ENCODE measurements at places on chromosomes 13 and 19.

GRCh38 chr19:49936549-49936948 lies 7.2 kb upstream of the NUP62 start:
- DNase-seq: no peak

DNA sequence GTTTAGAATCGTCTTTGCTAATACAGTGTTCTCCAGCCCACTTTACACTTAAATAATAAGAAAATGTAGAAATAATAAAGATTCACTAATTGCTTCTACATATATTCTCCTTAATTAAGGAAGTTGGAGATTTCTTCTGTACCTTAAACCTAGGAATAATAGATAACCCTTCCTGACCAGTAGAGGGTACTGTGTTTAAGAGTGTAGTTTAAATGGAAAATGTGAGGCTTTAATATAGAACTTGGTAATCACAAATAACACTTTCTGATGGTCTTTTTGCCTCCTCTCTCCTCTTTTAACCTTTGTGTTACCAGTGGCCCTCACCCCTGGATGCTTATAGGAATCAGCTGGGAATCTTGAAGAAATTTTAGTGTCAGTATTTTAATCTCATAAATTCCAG lies 20.7 kb downstream of the POMP start:
- DNase-seq: peak; percentile 38

DNA sequence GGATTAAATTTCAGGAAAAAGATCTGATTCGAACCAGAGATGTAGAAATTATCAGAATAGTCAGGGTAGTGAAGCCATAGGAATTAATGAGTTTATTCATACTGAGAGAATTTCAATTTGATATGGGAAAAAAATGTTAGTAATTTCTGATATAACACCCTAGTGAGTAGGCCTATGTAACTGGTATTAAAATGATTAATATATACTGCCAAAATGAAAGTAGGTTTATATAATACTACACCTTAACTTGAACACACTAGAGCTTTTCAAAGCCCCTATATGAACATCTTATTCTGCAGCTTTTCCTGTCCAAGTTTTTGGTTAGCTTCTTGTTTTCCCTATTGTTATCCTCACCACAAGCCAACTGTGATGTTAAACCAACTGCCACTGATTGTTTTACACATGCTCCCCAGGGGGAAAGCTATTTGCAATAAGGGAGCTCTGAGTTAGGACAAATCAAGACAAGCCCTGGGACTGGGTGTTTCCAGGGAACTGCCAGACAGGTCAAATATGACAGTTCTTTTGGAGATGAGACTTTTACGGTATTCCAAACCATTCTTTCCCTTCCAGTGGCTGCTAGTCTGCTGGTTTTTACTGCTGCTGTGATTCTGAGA lies 45.3 kb downstream of the FNDC3A start:
- DNase-seq: no peak

DNA sequence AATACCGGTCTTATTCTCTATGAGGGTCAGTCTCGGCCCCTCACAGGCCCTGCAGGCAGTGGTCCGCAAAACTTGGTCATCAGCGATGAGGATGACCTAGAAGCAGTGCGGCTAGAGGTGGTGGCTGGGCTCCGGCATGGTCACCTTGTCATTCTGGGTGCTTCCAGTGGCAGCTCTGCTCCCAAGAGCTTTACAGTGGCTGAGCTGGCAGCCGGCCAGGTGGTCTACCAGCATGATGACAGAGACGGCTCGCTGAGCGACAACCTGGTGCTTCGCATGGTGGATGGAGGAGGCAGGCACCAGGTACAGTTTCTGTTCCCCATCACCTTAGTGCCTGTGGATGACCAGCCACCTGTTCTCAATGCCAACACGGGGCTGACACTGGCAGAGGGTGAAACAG lies 1.8 kb downstream of the FREM2 start:
- DNase-seq: no peak

DNA sequence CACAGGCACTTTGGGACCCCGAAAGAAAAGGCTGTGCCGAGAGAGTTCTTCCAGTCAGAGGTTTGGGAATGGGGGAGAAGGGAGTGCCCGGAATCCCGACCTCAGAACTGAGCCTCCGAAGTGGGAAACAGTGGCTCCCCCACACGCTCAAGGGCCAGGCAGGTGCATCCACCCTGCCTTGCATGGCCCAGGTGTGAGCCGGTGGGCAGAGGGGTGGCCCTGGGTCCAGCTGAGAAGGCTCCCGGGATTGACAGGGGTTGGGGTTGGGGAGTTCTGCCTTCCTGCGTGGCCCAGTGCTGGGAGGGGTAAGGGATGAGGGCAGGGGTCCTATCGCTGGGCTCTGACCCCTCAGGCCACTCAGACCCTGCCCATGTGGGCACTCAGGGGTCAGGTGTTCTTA lies 163.5 kb upstream of the TUBA3C start:
- DNase-seq: no peak

DNA sequence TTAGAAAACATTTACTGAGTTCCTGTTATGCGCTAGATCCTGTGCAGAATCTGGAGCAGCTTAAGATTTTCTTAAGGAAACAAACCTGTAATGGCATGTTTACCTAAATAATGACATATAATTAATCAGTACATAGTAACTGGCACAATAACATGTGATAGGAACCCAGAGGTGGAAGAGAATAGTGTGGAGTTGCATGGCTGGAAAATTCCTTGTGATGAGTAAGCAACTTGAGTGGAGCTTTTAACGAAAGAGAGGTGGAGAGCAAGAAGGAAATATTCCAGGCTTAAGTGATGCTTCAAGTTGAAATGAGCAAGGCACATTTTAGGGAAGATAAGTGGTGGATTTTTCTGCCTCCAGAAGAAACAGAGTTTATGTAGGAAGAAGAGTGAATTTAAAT lies 9.2 kb upstream of the GPC5 start:
- DNase-seq: no peak

GRCh38 chr19:14347999-14348889 lies 33.0 kb upstream of the ADGRE5 start:
- peak; percentile 84 for DNase-seq

GRCh38 chr13:97335488-97336134 lies 98.4 kb upstream of the RAP2A start:
- no peak for DNase-seq

DNA sequence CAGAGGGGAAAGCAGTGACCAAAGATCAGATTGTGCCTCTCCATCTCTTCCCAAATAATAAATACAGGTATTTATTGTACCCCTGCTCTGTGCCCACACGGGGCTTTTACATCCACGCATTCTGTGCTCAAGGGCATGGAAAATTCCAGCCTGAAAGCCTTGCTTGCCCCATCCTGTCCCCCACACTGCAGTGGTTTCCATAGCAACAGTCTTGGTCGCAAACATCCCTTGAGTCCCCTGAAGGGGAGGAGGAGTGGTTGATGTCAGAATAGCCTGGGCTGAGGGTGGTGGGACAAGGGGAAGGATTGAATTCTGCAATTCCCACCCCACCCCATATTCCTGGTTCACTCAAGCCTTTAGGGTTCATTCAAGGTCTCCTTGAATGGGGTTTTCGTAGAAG lies 41.0 kb upstream of the USP29 start:
- DNase-seq: no peak

DNA sequence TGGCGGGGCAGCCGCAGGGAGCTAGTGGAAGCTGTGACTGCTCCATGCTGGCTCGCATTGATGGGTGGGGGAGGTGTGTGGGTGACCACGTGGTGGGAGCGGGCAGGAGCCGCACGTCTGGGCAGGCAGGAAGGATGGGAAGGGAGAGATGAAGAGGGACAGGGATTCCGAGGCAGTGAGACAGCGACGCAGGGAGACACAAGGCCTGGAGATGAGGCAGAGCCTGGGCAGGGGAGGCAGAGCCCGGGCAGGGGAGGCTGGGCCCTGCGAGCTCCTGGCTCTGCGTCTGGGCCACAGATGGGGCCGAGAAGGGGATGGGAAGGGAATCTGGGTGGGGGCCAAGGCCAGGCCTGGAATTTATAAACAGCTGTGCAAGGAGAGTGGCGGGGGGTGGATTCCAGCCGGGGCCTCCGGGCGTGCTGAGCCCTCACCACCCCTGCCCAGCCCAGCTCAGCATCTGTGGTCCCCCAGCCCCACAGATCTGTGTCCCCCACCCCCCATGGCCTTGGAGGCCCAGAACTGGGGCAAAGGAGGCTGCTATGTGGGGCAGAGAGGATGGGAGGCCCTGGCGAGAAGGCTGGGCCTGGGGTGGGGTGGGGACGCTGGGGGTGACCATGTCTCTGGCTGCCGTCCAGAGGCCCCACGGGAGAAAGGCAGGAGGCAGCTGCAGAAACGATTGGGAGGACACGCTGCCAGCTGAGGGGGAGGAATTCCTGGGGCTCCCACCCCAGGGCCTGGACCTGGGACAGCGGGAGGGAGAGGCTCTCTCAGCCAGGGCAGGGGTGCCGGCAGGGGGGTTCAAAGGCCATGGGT lies 6.0 kb downstream of the EHD2 start:
- no peak for DNase-seq

- no peak for DNase-seq
These were observed 114.1 kb downstream of the DACH1 start for GRCh38 chr13:71752775-71753513.

- DNase-seq: no peak
These were observed 911.0 kb downstream of the UQCRFS1 start for GRCh38 chr19:28301961-28302360.

DNA sequence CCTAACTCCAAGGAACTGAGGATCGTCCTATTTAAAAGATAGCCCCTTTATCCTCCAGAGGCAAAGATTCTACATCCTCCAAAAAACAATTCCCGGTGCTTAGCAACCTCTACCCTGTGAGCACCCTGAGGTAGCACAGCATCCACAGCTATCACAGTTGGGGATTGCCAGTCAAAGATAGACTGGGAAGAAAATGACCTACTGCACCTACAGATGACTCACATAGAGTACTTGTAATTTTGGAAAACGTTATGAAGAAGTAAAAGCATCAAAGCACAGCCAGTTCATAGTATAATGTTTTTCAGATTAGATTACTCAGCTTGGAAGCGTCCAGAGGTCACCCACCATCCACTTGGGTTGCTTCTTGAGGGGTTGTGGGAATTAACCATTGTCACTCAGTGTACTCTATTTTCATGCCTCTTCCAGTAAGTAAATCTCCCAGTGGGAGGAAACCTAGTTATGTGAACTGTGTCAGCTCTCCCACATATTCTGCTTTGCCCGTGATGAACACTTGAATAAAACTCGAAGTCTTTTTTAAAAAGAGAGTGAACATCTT lies 8.9 kb upstream of the FAM124A start:
- DNase-seq: no peak

- DNase-seq: no peak
These were observed 660.9 kb downstream of the LIG4 start for GRCh38 chr13:107554460-107554859.

DNA sequence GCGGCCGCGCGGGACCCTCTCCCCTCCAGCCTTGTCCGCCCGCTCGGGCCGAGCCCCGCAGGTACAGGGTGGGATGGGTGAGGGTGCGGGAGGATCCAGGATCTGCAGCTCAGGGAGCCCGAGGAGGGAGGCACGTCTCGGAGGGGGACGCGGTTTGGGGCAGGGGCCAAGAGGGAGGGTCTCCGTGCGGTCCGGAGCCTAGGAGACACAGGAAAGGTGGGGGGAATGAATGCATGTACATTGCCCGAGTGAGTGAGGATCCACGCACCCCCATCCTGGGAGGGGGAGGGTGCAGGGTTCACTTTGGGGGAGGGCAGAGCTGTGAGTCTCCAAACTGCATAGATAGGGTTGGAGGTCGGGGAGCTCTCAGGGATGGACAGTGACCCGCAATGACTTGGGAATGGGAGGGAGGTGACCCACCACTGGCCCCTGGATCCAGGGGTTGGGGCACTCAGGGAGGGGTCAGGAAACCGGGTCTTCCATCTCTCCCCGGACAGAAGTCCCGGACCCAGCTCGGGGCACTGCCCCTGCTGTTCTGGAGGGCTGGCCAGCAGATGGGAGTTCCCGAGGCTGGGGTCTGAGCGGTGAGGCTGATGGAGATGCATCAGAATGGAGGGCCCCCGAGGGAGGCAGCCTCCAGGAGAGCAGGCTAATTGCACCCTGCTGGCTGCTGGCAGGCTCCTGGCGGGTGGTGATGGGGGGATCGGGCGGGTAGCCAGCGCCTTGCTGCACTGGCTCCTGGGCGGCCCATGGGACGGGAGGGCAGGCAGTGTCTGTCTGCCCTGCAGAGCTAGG lies 547 bp downstream of the KCNN1 start:
- DNase-seq: no peak
